Aorta (tissue), 5 donors: ENCODE measurements at places on chromosomes 11 and 22. TPM values are rescaled to one million over a fixed set of nuclear protein-coding genes. Genes with fewer than 3 reads are reported as not detected.
A peak's percentile ranks its signal among the peaks of the same experiment; 100 is the strongest.

- peak; percentile 50 for DNase-seq
Observed at GRCh38 chr11:130070846-130071200, 1.1 kb downstream of the APLP2 start.

DNA sequence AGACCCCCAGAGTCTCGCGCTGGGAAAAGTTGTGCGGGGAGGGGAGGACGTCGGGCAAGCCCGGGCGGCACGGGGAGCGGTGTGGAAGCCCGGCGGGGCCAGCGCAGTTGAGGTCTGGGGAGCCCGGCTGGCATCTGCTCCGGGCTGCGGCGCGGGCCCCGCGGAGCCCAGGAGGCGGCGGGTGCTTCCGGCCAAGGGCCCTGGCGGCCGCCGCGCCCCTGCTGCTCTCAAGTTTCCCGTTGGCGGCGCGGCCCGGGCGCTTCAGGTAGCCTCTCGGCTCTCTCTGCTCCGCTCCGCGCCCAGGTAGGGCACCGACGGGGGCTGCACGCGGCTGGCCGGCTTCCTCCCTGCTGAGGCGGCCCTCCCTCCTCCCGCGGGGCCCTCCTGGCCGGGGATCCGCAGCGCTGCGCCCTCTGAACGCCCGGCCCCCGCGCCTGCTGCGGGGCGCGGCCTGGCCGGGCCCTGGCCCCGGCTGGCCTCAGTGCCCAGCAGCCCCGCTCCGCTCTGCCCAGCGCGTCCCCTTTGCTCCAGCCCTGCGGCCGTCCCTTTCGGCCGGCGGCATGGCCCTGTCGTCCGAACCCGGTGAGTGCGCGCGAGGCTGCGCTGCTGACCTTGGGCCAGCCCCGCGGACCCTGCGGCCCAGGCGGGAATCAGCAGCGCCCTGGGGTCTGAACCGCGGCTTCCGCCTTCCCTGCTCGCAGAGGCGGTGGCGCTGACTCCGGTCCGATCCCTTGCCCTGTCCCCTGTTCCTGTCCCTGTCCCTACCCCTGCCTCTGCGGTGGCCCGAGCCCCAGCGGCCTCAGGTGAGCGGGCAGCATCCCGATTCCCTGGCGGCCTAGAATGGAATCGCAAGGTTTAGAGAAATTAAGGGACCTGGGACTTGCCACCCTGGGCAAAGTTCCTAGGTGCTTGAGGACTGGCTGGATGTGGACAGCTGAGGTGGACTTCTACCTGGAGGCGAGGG lies 4.3 kb upstream of the AMPD3 start:
- peak; percentile 83 for DNase-seq

- DNase-seq = no peak
Observed at GRCh38 chr11:94676814-94677213, 91.3 kb upstream of the AMOTL1 start.

GRCh38 chr22:33678523-33678922 lies 241.8 kb downstream of the LARGE1 start:
- DNase-seq = no peak

- no peak for DNase-seq
Observed at GRCh38 chr11:73566977-73567755, 30.7 kb downstream of the FAM168A start.

DNA sequence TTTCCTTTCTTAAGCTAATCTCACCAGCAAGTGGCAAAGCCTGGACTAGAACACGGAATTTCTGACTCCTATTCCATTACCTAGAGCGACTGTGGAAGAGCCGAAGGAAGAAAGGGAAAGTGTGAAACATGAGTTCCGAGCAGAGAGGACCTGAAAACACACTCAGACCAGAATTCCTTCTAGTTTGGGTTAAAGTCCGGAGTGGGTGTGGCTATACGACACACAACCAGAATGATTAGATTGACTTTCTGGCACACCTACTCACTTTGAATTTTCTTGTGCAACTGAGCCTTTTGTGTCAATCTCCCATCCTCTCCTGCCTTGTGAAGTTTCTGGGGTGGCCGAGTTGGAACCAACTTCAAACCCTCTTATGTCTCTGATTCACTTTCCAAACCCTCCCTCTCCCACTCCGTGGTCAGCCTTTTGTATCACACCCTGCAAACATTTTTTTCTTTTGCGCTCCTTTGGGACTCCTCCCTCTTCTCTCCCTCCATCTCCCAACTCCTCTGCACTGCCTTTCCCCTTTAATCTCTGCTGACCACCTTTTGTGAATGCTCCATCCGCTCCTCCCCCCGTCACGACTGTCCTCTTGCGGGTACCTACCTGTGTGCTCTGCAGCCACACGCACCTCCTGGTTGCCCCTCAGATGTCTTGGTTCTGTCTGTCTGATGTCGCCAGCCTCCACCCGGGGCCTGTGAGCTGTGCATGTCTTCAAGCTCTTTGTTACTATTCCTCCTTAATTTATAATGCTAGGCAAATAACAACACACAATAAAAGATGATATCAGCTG lies 86.3 kb upstream of the BLID start:
- peak; percentile 74 for DNase-seq

POU2AF2 gene
- not detected for total RNA-seq
